ENCODE measurements at places on chromosomes 5 and 9.

GRCh38 chr9:70479880-70480291, 65.4 kb upstream of the KLF9 start:
- DNase-seq: no peak

DNA sequence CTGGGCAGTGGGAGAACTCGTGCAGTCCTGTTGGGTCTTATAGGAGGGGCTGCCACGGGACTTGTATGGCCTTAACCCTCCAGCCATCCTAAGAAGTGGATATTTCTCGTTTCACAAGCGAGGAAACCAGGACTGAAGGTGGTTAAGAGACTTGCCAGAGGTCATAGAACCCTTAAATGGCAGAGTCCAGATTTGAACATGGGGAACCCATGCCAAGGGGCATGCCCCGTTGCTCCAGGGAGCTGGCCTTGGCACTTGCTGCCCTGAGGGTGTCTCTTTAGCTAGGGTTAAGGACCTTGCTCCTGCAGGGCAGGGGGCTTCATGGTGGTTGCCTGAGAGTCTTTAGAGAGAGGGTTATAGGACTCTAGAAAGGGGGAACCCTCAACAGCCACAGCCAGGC, 63.4 kb downstream of the DAB2IP start:
- no peak for DNase-seq

GRCh38 chr5:114166081-114166480, 195.8 kb upstream of the KCNN2 start:
- DNase-seq: no peak

DNA sequence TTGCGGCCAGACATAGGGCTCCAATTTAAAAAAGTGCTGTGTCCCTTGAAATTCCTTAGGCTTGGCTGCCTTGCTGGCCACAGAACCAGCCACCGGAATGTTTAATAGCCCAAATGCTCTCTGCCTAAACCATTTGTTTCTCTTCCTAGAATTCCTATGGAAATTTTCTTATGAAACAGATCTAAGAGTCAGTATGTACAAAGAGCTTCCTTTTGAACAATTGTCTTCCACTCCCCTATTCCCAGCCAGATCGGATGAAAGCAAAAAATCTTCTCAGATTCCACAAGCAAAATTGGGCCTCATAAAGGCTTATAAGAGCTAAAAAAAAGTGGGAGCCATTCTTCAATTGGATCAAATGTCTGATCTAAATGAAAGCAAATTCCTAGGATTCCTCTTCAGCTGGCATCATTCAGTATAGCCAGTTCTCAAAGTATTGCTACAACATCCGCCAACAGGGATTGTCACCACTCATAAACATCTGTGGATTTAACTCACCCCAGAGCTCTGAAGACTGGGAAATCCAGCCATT, 104.3 kb downstream of the CEMIP2 start:
- no peak for DNase-seq

DNA sequence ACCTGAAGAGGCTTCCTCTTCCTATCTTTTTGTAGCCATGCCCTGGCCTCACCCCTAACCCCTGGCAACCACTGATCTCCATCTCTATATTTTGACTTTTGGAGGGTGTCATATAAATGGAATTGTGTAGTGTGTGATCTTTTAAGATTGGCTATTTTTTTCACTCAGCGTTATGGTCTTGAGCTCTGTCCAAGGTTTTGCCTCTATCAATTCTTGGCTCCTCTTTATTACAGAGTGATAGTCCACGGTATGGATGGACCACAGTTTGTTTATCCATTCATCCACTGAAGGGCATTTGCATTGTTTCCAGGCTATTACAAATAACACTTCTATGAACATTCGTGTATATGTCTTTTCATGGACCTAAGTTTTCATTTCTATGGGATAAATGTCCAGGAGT, 209.8 kb upstream of the IER5L start:
- no peak for DNase-seq

- DNase-seq: no peak
Observed at GRCh38 chr5:32317041-32317440, 4.3 kb upstream of the MTMR12 start.
